AG09319 (cell line): ENCODE measurements at places on chromosomes 16 and 17.

DNA sequence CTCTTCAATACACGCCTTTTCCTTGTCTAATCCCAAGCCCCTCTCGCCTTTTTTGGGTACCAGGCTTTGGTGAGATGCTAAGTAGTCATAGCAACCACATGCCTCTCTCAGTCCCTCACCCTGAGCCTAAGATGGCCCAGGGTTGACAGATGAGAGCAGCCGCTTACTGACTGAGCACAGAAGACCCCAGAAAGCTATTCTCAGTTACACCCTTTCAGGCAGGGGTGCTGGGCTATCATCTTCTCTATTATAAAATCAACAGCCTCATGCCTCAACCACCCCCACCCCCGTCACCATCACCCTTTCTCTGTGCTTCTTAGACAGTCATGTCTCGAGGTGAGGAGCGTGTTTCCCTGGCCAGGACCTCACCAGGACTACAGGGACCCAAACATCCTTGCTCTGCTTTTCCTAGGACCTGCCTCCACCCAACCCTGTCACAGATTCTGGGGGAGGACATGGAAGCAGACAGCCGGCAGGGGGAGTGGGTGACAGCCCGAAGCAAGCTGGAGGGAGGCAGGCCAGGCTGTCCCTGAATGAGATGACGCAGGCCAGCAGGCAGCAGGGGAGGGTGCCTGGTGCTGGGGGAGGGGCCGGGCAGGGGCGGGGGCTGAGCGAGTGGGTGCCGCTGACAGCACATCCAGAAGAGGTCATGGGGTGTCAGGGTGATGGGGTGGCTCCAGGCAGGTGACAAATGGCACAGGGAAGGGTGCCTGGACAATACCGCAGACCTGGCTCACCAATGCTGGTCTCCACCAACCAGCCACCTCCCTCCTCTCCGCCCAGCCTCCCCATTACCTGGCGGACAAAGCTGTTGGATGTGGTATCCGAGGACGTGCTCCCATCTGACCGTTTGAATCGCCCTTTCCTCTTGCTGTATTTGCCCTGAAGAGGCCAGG, 3.1 kb downstream of the CACNB1 start:
- no peak for DNase-seq

DNA sequence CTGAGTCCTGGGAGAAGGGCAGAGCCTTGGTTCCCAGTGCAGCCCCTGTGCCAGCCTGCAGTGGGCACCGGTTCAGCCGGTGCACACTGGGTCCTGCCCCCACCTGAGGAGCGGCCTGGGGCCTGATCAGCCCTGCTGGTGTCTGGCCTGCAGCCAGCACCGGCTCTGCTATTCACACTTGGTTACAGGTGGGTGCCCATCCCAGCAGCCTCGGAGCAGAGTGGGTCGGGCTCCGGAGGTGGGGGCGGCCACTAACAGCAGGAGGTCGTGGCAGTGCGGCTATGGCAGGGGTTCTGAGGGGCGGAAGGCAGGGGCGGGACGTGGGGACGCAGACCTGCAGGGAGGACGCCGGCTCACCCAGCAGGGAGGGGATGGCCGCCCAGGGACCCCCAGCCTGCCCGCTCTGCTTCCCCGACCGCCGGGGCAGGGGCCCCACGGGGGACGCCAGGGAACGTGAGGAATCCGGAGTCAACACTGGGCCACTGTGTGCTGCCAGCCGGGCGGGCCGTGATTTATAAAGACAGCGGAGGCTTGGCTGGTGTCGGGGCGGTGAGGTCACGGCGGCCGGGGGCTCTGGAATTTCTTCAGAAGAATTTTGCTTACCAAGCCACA, 20.3 kb downstream of the METRNL start:
- no peak for DNase-seq

GRCh38 chr17:82442643-82443464, 7.7 kb downstream of the CYBC1 start:
- no peak for DNase-seq

- no peak for DNase-seq
Observed at GRCh38 chr17:64340557-64340956, 50.1 kb downstream of the PECAM1 start.

- no peak for DNase-seq
Observed at GRCh38 chr16:51450909-51451308, 299.8 kb upstream of the SALL1 start.

- no peak for DNase-seq
Observed at GRCh38 chr16:81279392-81279791, 35.4 kb upstream of the GAN start.

DNA sequence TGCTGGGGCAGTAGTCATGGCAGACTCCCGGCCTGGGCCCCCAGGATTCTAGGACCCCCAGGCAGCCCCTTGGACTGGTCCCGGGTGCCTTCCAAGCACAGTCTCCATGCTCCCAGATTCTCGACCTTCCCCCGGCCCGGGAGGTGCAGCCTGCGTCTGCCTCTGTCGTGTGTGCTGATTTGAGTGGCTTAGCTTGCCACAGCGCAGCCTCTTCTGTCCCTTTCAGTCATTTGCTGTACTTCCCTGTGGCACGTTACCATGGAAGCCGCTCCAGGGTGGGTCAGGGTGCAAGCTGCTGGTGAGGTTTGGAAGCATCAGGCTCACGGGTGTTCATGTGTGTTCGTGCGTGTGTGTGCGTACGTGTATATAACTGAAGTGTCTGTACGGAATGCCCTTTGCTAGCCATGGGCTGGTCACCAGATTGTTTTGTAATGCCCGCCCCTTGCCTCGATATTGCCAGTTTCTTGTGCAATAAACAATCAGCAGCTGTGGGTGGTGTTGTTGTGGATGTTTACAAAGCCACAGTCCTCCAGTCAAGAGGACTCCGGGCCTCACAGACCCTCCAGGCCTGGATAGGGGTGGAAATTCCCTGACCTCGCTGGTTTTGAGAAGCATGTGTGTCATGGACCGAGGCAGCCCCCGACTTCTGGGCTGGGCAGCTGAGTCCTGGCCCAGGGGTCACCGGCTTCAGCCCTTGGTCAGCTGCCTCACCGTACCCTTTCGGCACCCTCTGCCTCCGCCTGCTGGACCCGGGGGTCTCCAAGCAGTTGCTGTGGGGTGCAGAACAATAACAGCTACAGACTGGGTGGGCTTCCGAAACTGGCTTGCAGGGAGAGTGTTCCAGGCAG, 9.7 kb upstream of the CLEC18A start:
- no peak for DNase-seq

DNA sequence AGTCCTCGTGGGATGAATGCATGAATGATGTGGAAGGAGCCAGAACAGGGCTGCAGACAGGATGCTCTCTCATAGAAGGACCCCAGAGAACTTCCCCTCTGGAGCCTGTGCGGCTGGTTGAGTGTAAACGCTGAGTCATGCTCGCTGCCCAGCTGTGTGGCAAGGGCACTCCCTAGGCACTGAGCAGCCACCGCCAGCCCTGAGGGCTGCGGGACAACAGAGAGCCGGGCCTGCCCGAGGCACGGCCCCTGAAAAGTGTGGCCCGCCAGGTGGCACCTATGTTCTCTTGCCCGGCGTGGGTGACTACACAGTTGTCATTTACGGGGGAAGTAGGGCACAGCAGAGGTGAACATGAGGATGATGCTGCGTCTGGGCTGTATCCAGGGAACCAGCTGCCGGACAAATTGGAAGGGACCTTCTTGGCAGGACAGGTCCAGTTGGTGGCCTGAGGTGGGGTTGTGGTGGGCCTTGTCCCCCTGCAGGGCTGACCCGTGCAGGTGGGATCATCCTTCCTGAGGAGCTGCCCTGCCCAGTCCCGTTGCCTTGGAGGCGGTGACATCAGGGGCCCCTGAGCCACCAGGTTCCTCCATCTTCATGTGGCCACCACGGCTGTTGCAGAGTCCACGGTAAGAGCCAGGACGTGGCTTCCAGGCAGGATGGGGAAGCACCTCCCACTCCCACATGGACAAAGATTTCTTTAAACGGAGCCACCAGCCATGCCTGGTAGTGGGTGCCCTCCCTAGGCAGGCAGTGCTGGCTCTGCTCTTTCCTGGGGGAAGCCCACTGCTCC, 94.8 kb upstream of the CBX4 start:
- no peak for DNase-seq

- DNase-seq, result no peak
Observed at GRCh38 chr16:67549240-67549639, 13.1 kb upstream of the CTCF start.

- DNase-seq, result no peak
Observed at GRCh38 chr17:10549096-10549842, at the start of gene MYH2. Gene MYH2, minus strand, starts transcription at chr17:10549658. Its CDS starts 1,738 bp downstream, at chr17:10547920.

DNA sequence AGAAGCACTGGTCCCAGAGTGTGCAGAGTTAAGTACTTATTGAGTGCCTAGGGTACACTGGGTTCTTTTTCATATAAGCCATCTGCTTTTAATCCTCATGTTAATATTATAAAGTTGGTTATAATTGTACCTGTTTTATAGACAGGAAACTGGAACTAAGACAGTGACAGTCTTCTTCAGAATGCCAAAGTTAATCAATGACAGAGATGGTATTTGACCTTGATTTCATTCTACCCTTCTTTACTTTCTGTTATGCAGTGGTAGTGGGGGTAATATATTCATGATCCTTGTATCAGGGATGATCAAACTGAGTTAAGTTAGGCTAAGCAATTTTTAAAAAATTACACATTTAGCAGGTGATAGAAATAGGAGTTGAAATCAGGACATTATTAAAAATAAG, 108.6 kb upstream of the GOT2 start:
- DNase-seq, result no peak

DNA sequence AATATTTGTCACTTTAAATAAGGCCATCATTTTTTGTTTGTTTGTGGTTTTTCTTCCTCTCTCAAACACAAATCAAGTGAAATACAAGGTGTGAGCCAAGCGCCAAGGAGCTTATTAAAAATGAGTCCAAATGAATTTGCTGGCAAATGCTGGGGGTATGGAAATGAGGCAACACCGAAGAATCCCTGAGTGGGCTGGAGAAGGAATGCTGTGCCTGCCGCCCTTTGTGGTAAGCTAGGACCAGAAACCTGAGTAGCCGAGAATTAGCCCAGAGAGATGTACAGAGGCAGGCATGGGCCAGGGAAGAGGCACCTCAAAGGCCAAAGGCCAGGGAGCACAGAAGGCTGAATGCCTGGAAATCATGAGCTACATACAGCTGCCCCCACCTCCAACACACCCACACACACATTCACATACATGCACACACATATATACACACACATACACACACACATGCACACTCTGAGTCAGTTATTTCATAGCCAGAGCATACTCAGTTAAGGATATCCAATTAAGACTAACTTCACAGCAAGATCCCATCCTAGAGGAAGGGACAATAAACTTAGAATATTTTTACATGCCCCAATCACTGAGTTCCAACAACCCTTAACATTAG, 266.1 kb upstream of the DYNLRB2 start:
- DNase-seq, result peak; percentile 24

- no peak for DNase-seq
Observed at GRCh38 chr16:51637770-51638094, 486.7 kb upstream of the SALL1 start.

- DNase-seq, result no peak
Observed at GRCh38 chr16:66953462-66954096, 7.5 kb upstream of the CES3 start.

DNA sequence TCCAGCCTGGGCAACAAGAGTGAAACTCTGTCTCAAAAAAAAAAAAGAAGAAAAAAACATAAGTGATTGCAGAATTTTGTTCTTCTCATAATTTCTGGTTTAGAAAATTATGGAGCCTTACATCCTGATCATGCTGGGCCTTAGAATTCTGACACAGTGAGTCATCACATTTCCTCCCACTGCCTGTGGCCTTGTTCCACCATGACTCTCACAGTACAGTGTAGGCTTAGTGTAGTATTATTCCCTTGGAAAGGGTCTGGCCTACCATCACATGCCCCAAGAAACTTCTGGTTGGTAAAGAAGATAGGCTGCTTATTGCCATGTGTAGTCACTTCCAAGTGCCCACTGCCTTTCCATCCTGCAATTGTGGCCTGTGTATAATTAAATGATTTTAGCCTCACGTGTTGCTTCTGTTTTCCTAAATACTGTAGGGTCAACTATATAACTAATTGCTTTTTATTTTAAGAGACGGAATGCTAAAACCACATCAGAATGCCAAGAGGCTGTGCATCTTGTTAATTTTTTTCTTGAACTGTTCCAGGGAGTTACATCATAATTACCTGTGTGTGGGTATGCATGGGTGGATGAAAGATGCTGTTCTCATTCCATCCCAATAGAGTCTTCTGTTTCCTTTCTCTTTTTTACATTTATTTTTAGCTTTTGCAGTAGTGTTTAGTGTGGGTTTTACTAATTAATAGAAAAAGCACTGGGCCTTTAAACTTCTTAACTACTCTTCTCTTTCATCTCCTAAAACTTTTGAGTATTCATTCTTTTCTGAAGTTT, 25.9 kb downstream of the OGFOD1 start:
- peak; percentile 49 for DNase-seq

- no peak for DNase-seq
Observed at GRCh38 chr17:40577611-40578065, 12.4 kb upstream of the CCR7 start.

DNA sequence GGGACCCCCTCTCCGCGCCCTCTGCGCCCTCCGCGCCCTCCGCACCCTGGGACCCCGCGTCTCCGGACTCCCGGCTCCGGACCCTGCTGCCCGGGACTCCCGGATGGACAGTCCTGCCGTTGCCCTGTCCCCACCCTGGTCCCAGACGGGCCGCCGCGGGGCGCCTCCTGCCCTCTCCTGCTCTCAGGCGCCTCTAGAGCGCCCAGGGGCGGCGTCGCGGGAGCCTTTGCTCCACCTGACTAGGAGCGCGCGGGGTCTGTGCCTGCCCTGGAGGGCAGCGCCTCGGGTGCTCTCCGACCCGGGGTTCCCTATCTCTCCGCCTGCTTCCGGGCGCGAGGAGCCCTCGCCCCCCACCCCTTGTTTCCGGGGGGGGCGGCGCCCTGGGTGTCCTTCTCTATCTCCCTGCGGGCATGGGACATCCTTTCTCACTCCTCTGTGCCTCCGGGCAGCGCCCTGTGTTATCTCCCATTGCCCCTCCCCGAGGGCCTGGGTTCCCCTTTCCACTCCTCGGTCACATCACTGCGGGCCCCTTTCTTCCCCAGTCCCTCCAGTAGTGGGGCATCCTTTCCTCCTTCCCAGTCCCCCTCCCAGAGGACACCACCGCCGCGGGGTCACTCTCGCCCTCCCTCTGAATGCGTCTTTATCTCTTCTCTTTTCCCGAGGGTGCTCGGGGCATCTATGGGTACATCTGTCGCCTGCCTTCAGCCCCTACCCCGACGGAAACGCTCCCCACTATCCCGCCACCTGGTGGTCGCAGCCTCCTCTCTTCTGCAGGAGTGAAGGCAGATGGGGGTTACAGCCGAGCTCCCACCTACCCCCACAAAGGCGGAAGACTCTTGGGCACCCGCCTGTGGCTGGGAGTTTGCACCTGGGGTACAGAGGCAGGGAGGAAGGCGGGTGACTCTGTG, 875 bp downstream of the PRKCB start:
- DNase-seq, result no peak

DNA sequence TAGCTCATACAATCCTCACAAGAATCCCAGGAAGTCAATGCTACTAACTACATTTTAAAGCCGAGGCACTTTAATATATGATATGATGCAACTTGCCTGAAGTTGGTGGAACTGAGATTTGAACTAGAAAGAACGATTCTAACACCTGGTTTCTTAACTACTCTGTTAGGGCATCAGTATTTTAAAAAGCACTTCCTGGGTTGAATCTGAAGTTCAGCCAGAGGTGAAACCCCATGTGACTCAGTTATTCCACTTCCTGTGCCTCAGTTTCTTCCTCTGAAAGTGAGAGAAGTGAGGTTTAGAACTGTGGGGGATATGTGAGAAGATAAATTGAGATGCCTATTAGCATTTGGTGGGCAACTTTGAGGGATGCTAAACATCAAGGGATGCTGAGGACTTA, 129.4 kb upstream of the ANKFN1 start:
- no peak for DNase-seq
